ENCODE measurements at places on chromosomes 4 and X.
A peak's percentile ranks its signal among the peaks of the same experiment; 100 is the strongest.

GRCh38 chrX:112190646-112191045 lies 108.1 kb upstream of the TRPC5 start:
- DNase-seq: no peak

GRCh38 chrX:48786341-48786800 lies at the start of gene GATA1:
TSS of gene GATA1 (plus strand) at chrX:48786590. CDS start at chrX:48791110, 4,520 bp downstream.
- DNase-seq: no peak

GRCh38 chr4:145299380-145300076 lies 119.1 kb upstream of the OTUD4 start:
- DNase-seq: peak; percentile 59

GRCh38 chr4:8353158-8353669 lies 83.7 kb downstream of the HTRA3 start:
- DNase-seq: no peak
